Retina (tissue), 1 donor: ENCODE measurements at places on chromosomes 5 and 9.

DNA sequence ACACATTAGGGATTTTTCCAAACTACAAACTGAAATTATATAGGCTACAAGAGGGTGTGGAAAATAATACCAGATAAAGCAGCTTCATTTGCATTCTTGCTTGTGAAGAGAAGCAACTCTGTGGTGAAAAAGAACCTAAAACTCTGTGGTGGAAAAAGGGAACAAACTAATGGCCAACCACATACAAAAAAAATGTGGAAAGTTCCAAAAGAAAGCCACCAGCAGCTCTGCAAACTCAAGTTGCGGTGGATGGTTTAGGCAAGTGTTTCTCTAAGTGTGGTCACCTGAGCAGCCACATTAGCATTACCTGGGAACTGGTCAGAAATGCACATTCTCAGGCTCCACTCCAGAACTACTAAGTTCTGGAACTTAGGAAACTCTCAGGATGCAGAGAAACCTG, 586.4 kb downstream of the ACTL7B start:
- DNase-seq, result no peak

- DNase-seq, result no peak
Measured at GRCh38 chr9:74784506-74784905, 103.2 kb downstream of the TRPM6 start.

- DNase-seq, result no peak
Measured at GRCh38 chr9:128185979-128186965, 5.1 kb downstream of the CIZ1 start.

- no peak for DNase-seq
Measured at GRCh38 chr5:134228624-134229023, 2.8 kb upstream of the PPP2CA start.

DNA sequence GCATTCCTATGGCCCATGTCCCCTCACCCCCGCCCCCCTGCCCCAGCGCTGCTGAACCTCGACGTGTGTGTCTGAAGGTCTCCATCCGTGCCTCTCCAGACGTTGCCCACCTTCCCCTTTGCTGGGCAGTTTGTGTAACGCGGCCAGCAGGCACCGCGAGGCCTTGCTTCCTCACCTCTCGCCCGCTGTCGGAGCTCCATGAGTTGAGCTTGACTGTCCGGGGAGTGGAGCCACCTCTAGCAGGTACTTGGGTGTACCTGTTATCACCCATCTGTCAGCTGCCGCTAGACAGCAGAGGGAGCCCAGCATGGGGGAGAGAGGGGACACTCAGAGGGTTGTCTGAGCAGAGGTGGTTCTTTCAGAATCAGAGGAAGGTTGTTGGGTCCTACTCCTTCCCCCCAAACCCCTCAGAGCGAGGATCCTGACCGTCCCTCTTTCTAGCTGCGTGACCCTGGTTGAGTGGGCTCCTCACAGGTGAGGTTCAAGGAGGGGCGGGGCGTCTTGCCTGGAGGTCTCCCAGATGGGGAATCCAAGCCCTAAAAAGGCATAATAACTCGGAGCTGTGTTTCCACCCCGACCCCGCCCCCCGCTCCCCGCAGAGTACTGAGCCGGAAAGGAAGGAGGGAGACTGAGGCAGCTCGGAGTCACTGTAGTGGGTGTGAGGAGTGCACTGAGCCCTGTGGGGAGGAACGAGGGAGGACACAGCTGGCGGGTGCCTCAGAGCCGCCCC, 184.7 kb downstream of the C9orf50 start:
- DNase-seq, result no peak

GRCh38 chr5:119292701-119293515, 62.9 kb upstream of the TNFAIP8 start:
- DNase-seq, result no peak

- DNase-seq, result no peak
Measured at GRCh38 chr9:131618785-131619184, 73.5 kb downstream of the PRRT1B start.
